ENCODE measurements at places on chromosomes 6 and 20. TPM values are rescaled to one million over a fixed set of nuclear protein-coding genes. Genes with fewer than 3 reads are reported as not detected.

Gene SLPI
- not detected for total RNA-seq

Gene IBTK
- 19.2 TPM for total RNA-seq

- peaks cover 11% of the 10 kb centered on the region for H3K27me3 ChIP-seq
- H3K4me3 ChIP-seq = no peak overlapping the region
- H3K4me1 ChIP-seq = no peaks in the 10 kb centered on the region
- DNase-seq = no peak
Observed at GRCh38 chr6:109922851-109923250, 55.3 kb upstream of the GPR6 start.

DNA sequence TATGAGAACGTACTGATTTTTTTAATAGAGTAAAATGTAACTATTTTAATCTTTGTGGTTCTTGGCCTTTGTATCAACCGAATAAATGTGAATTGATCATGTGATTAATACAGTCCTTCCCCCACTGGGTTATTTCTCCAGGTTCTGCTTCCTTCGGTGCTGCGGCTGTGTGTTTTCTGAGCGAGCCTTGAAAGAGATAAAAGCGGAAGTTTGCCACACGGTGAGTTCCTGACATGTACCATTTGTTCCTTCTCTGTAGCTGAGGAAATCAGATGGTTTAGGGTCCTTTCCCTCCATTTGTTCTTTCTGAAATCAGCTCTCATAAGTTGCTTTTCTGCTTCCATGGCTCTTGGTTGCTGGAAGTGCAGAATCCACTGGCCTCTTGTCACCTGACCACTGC is 15.5 kb downstream of the RTF2 start:
- DNase-seq = peak; percentile 7
- H3K36me3 ChIP-seq = peaks cover 18% of the 10 kb centered on the region
- peak overlapping the region; percentile 10 for H3K4me3 ChIP-seq
- H3K4me1 ChIP-seq = peaks cover 22% of the 10 kb centered on the region

Gene SLC17A2
- not detected for total RNA-seq

Gene HAO1
- total RNA-seq = not detected

Gene TMEM217
- 0.58 TPM for total RNA-seq
